Putamen (tissue), 1 donor: ENCODE measurements at places on chromosomes 12 and 14.

GRCh38 chr14:101034986-101035385 lies 131.5 kb upstream of the RTL1 start:
- DNase-seq: no peak

GRCh38 chr12:49706351-49707127 lies 666 bp downstream of the FMNL3 start:
- no peak for DNase-seq

DNA sequence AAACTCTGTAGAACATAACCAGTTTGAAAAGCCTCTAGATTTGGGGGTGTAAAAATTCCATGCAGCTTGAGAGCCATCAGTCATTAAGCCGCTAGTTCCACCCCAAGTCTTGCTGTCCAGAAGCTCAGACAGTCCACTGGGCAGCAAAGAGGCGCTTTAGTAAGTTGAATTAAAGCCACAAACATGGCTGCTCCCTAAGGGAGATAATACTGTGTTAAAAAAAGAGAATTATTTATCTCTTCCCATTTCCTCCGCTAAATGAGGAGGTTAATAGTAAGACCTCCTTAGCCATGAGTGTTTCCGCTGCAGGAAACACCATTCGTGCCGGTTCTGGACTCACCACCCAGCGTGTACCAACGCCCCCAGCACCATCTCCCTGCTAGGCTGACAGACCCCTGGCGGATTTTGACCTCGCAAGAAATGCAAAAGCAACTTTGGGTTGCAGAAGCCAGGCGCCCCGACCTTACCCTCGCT lies 536 bp downstream of the TM7SF3 start:
- no peak for DNase-seq

- DNase-seq: no peak
Measured at GRCh38 chr12:7209958-7210357, 20.5 kb downstream of the PEX5 start.

- DNase-seq: no peak
Measured at GRCh38 chr12:120013659-120014380, 24.8 kb downstream of the BICDL1 start.

DNA sequence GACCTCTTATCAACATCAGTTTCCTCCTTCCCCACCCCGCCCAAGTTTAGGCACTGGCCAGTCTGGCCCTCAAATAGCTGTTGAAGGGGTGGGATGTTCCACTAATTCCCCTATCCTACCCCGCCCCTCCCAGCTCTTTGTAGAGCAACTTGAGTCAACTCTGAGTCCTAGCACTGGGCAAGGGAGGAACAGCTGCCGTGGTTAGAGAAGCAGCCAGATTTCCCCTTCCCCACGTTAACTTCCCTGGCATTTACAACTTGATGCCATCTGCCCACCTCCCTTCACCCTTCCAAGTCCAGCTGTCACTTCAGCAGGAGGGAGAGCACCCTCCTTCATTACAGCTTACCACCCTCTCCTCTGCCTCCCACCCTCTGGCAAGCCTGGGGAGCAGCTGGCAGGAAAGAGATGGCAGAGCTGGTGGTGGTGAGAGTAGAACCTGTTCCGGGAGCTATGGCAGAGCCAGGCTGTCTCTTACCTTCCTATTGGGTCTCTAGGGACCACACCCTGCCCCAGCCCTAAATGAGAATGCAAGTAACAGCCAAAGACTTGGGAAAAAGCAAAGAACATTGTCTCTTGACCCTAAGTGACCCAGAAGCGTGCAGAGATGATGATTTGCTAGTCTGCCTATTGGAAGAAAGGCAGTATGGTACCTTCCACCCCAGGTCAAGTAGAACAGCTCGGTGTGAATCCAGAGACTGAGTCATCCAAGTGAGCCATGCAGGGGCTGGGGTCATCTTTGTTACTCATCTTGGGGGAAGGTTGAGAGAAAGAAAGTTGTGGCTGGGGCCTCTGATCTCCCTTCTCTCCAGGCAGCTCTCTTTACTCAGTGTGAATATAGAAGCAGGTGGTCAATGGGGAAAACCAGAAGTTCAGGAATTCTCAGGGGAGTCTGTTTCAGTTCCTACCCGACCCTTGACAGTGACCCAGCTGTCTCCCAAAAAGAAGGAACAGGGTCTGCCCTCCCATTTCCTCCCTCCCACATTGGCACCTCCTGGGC lies 1.5 kb downstream of the BLOC1S1 start:
- no peak for DNase-seq

GRCh38 chr14:34013721-34014060 lies 62.8 kb upstream of the EGLN3 start:
- no peak for DNase-seq

DNA sequence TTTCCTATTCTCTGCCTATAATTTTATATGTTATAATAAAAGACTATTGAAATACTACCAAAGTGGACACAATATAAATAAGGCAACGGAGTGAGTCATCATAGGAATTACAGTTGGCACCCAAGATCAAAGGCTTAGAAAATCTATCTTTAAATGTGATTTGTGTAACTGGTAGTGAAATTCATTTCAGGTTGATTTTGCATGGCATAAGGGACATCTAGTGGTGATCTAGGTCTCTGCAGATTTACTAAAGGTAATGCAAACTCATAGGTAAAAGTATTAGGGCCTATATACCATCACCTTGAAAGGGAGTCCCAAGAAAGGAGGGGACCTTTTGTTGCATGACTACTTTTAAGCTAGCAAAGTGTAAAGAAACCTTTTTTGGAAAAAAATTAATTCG lies 527.2 kb downstream of the NRXN3 start:
- no peak for DNase-seq

DNA sequence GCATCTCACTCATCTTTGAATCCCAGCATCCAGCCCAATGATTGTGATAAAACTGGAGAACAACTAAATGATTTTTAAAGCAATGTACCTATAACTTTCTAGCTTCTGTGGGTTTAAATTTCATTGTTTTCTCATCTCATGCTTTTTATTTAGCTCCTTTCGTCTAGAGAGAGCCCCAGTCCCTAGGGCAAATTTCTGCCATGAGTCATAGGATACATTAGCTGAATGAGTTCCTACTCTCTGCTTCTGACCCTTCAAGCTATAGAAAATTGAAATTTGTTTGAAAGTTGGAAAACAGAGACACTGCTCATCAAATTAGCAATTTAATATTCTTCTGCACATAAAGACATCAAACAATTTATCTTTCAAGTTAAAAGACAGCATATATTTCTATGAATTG lies 113.9 kb downstream of the KIF21A start:
- no peak for DNase-seq

DNA sequence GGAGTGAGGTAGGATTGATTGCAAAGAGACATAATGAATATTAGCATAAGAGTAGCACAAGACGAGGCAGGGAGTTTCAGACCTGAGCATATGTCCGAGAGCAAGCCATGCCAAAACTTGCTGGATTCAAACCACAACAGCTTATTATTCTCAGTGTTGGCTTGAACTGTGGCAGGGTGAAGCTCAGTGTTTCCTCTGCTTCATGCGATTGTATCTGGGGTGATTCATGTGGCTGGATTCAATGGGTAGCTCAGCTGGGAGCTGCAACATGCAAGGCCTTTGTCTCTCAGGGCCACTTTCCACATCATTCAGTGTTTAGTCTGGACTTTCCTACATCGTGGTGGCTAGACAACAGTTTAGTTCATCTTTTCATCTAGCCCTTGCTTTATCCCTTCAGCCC lies 22.1 kb upstream of the E2F7 start:
- DNase-seq: no peak

- no peak for DNase-seq
Measured at GRCh38 chr14:90632451-90632850, 183.8 kb downstream of the TTC7B start.

DNA sequence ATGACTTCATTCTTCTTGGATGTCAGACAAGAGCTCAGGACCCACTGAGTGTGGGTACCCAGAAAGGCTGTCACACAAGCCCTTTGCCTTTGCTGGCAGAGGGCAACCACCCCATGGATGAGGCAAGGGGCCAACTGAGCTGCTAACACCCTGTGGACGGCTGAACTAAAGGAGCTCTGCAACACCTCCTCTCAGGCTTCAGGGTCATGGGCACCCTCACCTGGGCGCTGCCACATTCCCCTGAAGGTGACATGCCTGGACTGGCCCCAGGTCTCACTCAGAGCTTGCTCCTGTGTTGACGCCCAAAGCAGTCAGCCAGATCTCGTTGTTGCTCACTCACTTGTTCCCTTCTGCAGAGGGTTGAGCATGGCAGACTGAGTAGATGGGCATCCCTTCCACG lies 336.8 kb upstream of the TMEM132C start:
- DNase-seq: no peak

GRCh38 chr14:54486685-54487084 lies 2.1 kb downstream of the GMFB start:
- DNase-seq: no peak

- no peak for DNase-seq
Measured at GRCh38 chr12:113373969-113374368, 15.6 kb downstream of the PLBD2 start.

DNA sequence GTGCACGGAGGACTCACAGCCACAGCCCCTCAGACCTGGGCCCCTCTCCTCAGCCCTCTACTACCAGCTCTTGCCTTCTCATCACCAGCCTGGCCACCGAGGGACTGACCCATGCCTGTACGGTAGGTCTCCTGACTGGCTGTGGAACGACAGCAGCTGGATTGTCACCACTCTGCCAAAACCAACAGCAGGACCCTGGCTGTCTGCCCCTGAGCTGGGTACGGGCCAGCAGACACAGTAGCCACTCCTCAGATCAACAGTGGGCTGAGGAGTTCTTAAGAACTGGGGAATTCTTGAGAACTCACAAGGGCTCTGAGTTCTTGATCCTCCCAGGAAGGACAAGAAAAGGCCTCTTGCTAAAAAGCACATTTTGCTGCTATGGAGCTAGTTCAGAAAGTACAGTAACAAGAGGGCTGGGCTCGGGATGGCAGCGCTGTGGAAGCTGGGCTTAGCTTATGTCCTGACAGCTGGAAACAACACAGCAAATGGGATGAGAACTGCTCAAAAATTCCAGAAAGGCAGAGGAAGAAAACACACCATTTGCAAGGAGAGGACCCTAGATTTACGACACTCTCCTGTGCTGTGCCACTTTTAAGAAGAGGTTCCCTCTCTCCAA lies 176.4 kb downstream of the ANO2 start:
- no peak for DNase-seq

- DNase-seq: no peak
Measured at GRCh38 chr12:59077575-59078426, 157.5 kb upstream of the LRIG3 start.

DNA sequence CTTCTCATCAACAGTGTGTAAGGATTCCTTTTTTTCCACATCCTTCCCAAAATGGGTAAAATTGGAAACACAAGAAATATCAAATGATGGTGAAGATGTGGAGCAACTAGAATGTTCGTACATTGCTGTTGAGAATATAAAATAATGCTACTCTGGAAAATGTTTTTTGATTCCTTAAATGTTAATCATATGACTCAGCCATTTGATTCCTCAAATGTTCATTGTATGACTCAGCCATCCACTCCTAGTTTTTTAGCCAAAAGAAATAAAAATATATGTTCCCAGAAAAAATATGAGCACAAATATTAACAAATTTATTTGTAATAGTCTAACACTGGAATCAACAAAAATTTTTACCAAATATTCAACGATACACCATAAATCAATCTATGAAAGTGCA lies 1108.6 kb downstream of the LRFN5 start:
- no peak for DNase-seq

- no peak for DNase-seq
Measured at GRCh38 chr12:108215458-108215857, 86.4 kb downstream of the WSCD2 start.

- peak; percentile 39 for DNase-seq
Measured at GRCh38 chr12:47686645-47687240, 19.1 kb downstream of the RPAP3 start.

DNA sequence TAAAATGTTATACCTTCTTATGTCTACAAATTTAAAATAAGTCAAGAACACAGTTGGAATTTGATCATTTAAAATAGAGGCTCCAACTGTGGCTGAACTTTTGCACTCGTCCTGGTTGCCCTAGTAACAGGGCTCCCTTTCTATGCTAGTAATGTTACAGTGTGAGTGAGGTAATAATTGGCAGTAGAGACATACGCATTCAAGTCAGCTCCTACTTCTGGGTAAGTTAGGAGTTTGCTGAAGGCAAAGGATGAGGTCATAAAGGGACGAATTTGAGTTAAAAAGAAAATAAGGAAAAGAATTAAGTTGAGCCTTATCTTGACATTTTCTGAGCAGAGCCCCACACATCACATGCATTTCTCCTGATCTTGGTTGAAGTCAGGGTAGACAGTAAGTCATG lies 129.1 kb downstream of the TMEM117 start:
- DNase-seq: peak; percentile 12

- DNase-seq: no peak
Measured at GRCh38 chr14:85619851-85620250, 89.9 kb downstream of the FLRT2 start.

DNA sequence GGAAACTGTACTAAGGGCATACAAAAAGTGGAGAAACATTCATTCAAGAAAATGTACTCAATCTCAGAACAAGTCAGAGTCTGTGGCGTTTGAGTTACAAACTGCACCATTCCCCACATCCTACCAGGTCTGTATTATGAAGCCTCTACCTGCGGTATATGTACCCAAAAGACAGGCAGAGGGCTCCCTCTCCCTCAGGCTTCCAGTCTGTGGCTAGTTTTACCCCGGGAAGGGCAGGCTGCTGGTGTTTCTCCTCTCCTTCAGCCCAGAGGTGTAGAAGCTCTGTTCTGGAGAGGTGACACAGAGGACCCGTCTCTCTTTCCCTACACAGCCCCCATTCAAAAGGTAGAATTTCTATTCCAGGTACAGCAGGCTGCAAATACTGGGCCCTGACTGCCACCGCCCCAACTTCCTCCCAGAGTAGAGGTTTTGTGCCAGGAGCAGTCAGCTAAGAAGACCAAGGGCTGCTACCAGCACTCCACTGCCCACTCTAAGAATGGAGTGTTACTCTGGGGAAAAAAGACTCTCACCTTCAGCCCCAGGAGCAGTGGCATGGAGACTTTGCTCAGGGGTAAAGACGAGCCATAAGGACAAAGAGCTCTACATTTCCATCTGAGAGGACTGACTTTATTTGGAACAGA lies 39.4 kb downstream of the PARP11 start:
- DNase-seq: no peak

- no peak for DNase-seq
Measured at GRCh38 chr14:105527381-105527825, 1.0 kb downstream of the TMEM121 start.

DNA sequence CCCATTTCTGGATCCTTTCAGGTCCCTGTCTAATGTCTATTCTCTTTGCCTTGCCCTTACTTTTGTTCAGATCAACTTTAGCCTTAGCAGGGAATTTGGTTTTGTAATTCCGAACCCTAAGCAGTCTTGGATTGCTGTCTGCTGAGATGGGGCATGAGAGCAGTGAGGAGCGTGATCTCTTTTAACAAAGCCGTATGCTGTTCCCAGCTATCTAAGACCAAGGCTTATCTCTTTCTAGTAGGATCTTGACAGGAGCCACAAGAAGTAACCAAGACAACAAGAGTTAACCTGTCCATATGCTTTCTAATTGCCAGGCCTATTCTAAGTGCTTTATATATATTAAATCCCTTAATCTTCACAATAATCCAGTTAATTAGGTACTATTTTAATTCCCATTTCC lies 4.5 kb upstream of the DHRS7 start:
- DNase-seq: no peak

- DNase-seq: no peak
Measured at GRCh38 chr12:41576925-41577324, 388.8 kb downstream of the PDZRN4 start.

GRCh38 chr12:126617312-126617711 lies 1552.1 kb downstream of the AACS start:
- DNase-seq: no peak

- no peak for DNase-seq
Measured at GRCh38 chr12:107144441-107144840, 51.1 kb upstream of the CRY1 start.

GRCh38 chr12:68031881-68032739 lies 42.9 kb downstream of the IFNG-AS1 start:
- no peak for DNase-seq

- no peak for DNase-seq
Measured at GRCh38 chr12:131379738-131380137, 331.2 kb upstream of the SFSWAP start.
